ENCODE measurements at places on chromosomes 16 and 17.

- DNase-seq, result no peak
Observed at GRCh38 chr16:58789351-58789750, 55.2 kb upstream of the GOT2 start.

DNA sequence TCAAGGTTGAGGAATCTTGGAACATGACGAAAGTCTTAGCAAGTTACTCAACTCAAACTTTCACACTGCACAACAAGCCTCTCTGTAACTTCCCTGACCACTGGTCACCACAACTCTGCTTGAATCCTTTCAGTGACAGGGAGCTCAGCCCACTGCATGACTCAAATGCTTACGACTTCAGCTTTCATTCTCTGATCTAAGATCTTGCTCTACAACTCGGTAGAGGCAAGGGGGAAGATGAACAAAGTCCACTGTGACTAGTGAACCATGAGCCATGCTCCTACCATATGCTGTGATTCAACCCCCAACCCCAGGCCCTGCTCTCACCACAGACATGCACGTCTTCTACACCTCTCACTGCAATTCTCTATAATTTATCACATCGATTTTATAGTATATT, 160.9 kb downstream of the SLC39A11 start:
- DNase-seq, result no peak

DNA sequence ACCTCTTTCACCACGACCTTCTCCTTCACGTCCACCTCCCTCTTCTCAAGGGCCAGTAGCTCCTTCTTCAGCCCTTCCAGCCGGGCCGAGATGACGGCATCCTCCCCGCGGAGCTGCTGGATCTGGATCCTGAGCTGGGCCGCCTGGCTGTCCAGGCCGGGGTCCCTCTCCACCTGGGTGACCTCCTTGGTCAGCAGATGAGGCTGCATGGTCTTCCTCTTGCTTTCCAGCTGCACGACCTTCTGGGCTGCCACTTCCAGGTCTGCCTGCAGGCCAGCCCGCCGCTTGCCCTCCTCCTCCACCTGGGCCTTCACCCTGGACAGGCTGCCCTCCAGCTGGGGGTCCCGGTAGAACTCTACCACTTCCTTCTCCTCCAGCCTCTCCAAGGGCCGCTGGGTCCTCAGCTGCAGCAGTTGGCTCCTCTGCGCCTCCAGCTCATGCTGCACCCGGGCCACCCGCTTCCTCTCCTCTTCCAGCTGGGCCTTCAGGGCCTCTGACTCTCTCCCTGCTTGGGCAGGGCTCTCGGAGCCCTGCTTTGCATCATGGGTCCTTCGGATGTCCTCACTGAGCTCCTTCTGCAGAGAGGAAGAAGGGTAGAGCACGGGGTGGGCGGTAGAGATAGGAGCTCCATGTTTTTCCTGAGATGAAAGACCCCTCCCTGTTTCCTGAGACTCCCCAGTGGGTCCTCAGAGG, 9.5 kb downstream of the CDK3 start:
- DNase-seq, result no peak

GRCh38 chr16:15829460-15829859, 27.4 kb downstream of the MYH11 start:
- no peak for DNase-seq

- no peak for DNase-seq
Observed at GRCh38 chr17:32777922-32778321, 99.0 kb downstream of the MYO1D start.
